ENCODE measurements at places on chromosomes 11 and 22.

DNA sequence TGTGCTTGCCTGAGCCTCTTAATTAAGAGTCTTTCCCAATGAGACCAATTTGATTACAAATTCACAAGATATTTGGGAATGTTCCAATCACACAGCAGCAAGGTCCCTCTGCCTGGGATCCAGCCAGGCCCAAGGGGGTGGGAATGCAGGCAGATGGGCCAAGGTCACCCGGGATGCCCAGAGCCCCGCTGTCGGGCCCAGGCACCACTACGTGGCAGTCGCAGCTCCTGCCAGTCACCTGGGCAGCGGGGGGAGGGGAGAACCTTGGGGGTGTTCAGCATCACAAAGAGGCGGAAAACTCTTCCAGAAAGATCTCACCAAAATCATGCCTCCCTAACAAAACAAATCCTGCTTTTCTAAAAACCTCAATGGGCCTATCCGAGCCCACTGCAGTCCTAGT lies 30.9 kb downstream of the PPM1F start:
- no peak for DNase-seq

DNA sequence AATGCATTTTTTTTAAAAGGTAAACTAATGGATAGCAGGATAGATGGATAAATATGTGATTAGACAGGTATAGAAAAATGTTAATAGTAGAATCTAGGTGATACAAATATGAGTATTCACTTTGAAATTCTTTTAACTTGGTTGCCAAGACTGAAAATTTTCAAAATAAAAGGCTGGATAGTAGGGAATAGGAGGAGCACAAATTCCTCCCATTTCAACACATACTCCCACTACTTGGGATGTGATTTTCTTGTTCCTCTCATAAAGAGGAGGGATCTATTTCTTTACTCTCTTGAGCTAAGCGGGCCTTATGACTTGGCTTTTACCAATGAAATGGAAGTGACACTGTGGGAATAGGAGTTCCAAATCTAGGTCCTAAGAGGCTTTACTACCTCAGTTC lies 35.9 kb downstream of the PIK3C2A start:
- DNase-seq = no peak

GRCh38 chr11:94788396-94788795 lies 20.2 kb downstream of the AMOTL1 start:
- no peak for DNase-seq

DNA sequence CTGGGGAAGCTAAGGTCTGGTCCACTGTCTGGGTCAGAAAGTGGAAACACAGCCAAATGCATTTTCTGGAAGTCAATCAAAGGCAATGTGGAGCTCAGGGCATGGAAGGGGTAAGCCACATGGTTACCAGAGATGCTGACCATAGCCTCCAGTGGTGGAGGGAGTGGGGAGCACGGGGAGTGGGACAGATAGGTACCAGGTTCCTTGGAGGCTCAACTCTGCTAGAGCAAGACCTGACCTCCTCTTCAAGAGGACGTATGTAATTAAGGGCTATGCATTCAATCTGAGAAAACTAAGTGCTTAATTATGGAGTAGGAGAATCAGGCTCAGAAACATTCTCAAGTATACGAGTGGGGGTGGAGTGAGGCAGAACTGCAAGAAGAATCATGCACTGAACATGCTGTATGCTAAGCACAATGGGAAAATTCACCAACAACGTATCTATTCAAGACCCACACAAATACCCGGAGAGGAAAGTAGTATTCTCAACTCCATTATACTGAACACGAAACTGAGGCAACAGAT lies 65.2 kb upstream of the PHOX2A start:
- no peak for DNase-seq

DNA sequence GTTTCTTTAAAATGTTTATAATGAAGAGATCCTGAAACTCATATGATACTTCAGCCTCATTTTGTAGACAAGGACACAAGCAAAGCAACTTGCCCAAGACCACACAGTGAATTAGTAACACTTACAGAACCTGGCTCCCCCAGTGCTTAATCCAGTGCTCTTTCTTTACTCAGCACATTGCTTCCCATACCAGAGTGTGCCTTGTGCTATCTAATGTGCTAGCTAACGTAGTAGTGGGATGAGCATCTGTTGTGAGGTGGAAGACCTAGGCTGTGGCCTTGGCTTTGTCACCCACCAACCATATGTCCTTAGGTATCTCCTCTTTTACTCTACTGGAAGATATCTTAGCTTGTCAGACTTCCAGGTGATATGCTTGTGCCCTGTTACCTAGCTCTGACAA lies 5.1 kb downstream of the SPCS2 start:
- DNase-seq = no peak

DNA sequence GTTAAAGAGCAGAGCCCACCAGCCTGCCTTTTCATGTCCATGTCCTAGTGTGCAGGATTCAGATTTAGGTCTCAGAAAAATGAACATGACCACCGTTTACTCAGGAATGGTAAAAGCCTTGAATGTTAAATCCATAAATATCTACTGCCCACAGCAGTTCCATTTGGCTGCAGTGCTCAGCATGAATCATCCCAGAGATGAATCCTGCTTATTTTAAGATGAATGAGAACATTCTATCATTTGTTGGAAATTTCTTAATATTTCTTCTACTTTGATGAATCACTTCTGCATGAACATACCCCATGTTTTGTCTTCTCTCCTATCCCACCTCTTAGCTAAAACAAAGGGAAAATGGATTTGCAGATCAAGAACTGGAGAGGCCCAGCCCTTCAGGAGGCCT lies 47.5 kb upstream of the AQP11 start:
- no peak for DNase-seq

- DNase-seq = no peak
Observed at GRCh38 chr11:21975242-21975641, 217.6 kb upstream of the ANO5 start.

- no peak for DNase-seq
Observed at GRCh38 chr11:43580735-43581369, 99.7 kb upstream of the HSD17B12 start.

- no peak for DNase-seq
Observed at GRCh38 chr22:33940741-33941140, 20.5 kb upstream of the LARGE1 start.

- DNase-seq = no peak
Observed at GRCh38 chr11:21810650-21811049, 382.2 kb upstream of the ANO5 start.

- no peak for DNase-seq
Observed at GRCh38 chr11:97963528-97964331, 1057.0 kb upstream of the CNTN5 start.

DNA sequence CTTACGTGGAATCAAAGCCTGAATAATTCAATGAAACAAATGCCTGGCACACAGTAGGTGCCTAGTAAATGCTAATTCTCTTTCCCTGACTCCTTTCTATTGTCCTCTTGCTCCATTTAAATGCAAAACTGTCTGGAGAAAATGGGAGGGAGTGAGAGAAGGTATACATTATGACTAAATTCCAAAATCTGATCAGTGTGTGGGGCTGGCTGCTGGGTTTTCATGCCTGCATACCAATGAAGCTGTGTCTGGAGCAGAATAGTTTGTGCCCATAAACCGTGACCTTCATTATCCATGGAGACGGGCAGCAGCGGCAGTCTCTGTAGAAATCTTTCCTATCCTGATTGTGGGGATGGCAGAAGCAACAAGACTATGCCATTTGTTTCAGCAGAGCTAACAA lies 223.4 kb upstream of the ZBED5 start:
- DNase-seq = no peak
